ENCODE measurements at places on chromosomes 6 and 20. TPM values are rescaled to one million over a fixed set of nuclear protein-coding genes. Genes with fewer than 3 reads are reported as not detected.

The SSTR4 gene
- 2.6 TPM for total RNA-seq

The SLC35B3 gene
- 9.9 TPM for total RNA-seq

The TBC1D32 gene
- total RNA-seq = 49.1 TPM

The SALL4 gene
- 3.6 TPM for total RNA-seq

The SLC22A2 gene
- 1.9 TPM for total RNA-seq

The TSBP1 gene
- 1.7 TPM for total RNA-seq

The KCNB1 gene
- 2.4 TPM for total RNA-seq

The CHRNA4 gene
- total RNA-seq = 2.2 TPM

The MCM8 gene
- total RNA-seq = 4.3 TPM

The C6orf132 gene
- total RNA-seq = 6.0 TPM

The LPIN3 gene
- 6.3 TPM for total RNA-seq

The PRRT1 gene
- 1.2 TPM for total RNA-seq

The HLA-DRB5 gene
- 2.9 TPM for total RNA-seq

The C6orf15 gene
- not detected for total RNA-seq

The FOXQ1 gene
- total RNA-seq = not detected

The NSFL1C gene
- 40.9 TPM for total RNA-seq

The LY86 gene
- 2.2 TPM for total RNA-seq

The VARS2 gene
- 20.5 TPM for total RNA-seq

The SLC16A10 gene
- total RNA-seq = 36.8 TPM

The ABHD12 gene
- total RNA-seq = 61.4 TPM

The PDE10A gene
- 15.4 TPM for total RNA-seq

The RIMS1 gene
- 4.3 TPM for total RNA-seq

The GINM1 gene
- total RNA-seq = 69.8 TPM

The BPIFB2 gene
- total RNA-seq = not detected

The TDRD6 gene
- 6.7 TPM for total RNA-seq

The BPHL gene
- total RNA-seq = 29.6 TPM

The CD40 gene
- 5.8 TPM for total RNA-seq

The PACSIN1 gene
- total RNA-seq = 0.72 TPM

The GFRAL gene
- total RNA-seq = 0.96 TPM

The FKBP1C gene
- total RNA-seq = not detected

The VEGFA gene
- total RNA-seq = 210 TPM

The PAX1 gene
- total RNA-seq = 1.9 TPM

The TMEM74B gene
- 3.4 TPM for total RNA-seq

The KIAA0408 gene
- total RNA-seq = 2.9 TPM

The KCNQ5 gene
- 28.2 TPM for total RNA-seq

The PRKN gene
- total RNA-seq = 7.9 TPM

The GHRH gene
- not detected for total RNA-seq

The IMPG1 gene
- total RNA-seq = 1.2 TPM

The MEP1A gene
- total RNA-seq = 2.2 TPM

The GABRR1 gene
- 0.24 TPM for total RNA-seq

The EYS gene
- total RNA-seq = 17.3 TPM

The APOM gene
- total RNA-seq = not detected

The PERP gene
- 46.0 TPM for total RNA-seq

The PRRC2A gene
- 21.4 TPM for total RNA-seq

The SNTA1 gene
- total RNA-seq = 28.2 TPM

The MYLK2 gene
- 0.72 TPM for total RNA-seq

The CSTF1 gene
- total RNA-seq = 14.7 TPM

The CARMIL1 gene
- total RNA-seq = 21.7 TPM

The CRISP2 gene
- 0.96 TPM for total RNA-seq

The UNC5CL gene
- total RNA-seq = not detected

Measured in umbilical cord (tissue), 2 donors.